Hepatic stellate cell (primary cell): ENCODE measurements at places on chromosomes 7 and 10.

DNA sequence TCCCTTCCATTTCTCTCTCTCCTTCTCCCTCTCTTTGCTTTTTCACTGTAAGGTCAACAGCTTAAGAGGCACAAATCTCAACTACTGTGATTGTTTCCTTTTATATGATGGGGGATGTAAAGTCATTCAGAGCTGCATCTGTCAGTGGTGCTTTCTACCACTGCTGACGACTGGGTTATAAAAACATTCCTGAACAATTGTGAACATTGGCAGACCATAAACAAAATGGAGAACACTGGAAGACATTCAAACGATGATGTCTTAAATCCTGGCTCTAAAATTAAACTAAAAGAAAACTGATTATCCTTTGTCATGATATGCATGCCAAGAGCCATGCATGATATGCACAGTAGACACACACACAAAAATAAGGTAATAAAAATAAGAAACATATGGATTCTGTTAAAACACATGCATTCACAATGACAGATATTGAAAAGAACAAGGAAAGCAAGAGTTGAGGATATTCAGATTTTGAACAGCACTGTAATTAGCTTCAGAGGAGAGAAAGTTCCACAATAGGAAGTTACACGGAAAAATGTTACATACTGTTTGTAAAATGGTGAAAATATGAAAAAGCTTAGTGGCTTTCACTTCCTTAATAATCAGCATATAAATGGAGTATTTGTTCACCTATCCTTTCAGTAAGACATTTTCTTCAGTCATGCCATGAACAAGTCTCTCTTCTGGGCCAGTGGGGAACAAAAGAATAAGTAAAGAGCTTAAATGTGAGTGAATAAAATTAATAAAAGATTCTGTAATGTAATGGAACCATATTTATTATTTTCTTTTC is 89.2 kb downstream of the RNLS start:
- DNase-seq, result peak; percentile 5

DNA sequence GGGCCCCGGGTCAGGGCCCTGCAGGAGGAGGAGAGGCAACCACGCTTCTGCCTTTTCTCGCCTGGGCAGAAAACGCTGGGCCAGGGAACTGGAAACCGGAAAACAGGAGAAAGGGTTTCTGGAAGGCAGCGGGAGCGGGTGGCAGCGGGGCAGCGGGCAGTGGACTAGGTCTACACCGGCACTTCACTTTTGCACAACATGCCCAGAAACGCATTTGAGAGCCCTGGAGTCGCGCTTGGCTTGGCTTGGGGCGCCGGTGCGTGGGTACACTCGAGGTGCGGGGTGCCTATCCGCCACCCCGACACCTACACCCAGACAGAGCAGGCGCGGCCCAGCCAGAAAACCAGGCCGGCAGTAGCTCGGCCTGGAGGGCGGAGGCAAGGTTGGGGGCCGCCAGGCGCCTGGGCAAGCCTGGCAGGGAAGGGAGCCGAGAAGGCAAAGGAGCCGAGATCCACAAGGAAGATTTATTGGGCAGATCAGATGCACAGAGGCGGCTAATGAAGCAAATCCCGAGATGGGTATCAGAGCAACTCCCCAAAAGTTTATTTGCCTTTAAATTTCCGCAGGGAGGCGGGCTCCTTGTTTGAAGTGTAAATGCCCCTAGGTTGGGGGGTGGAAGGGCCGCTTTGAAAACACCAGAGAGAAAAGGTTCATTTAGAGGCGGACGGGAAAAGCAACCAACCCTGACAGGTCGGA is 3.2 kb upstream of the PAX2 start:
- DNase-seq, result peak; percentile 14

GRCh38 chr10:81541517-81541916 is 333.5 kb upstream of the NRG3 start:
- DNase-seq, result no peak

- DNase-seq, result no peak
These were observed 13.6 kb downstream of the PRXL2A start for GRCh38 chr10:80421707-80422536.

DNA sequence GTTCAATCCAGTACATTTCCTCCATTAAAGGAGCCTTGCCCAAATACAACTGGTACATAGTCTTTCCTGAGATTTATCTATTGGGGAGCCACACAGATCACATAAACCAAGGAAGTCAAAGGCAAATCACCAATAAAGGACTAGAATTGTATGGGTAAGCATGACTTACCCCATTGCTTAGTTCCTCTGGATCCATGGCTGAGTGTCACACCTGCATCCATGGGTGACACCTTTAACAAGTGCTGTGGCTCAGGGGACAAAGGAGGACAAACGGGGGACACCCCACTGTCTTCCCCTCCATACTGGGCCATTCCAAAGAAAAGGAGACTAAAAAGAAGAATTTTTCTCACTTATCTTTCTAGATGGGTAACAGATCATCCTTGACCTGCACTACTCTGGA is 30.4 kb downstream of the ZNF92 start:
- DNase-seq, result no peak

- no peak for DNase-seq
These were observed 52.7 kb downstream of the CDK14 start for GRCh38 chr7:90648834-90649233.

DNA sequence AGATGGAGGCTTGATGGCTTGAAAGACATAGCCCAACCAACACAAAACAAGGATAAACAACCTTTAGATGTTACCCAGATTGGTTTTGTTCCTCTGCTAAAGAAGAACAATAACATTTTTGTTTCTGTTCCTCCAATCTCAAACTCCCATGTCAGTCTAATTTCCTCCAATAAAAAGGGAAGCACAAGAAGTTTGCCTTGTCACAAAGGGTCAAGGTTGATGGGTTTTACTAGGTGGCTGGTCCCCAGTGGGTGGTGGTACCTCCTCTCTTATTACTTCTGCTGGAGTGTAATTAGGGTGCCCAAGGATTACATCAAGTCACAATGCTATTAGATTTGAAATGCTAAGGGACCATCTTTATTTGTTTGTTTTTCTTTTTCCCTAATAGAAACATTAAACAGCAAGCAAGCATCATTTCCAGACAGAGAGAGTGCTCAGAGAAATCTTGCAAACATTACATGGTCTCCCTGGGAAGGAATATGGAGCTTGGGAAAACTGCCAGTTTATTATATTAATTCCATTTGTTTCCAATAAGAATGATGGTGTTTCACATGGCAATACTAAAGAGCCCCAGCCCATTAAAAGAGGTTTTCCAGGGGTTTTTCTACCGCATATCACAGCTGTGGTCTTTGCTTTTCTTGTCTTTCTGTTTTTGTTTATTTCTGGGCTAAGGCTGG is 78.3 kb upstream of the AOAH start:
- no peak for DNase-seq

- DNase-seq, result no peak
These were observed 110.1 kb upstream of the POM121L12 start for GRCh38 chr7:52925332-52925731.

GRCh38 chr10:15182540-15183207 is 14.2 kb upstream of the NMT2 start:
- no peak for DNase-seq

DNA sequence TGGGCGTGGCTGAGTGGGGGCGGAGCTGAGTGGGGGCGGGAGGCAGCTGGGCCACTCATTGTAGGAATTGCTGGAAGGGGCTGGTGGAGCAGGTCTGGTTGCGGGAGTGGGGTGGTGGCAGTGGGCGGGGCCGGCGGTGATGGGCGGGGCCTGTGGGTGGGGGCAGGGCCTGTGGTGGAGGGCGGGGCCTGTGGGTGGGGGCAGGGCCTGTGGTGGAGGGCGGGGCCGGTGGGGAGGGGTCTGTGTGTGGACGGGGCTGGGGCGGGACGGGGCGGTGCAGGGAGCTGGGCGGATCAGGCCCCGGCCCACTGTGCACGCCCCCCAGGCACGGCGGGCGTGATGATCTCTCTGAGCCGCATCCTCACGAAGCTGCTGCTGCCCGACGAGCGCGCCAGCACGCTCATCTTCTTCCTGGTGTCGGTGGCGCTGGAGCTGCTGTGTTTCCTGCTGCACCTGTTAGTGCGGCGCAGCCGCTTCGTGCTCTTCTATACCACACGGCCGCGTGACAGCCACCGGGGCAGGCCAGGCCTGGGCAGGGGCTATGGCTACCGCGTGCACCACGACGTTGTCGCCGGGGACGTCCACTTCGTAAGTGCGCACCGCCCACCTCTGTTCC is 14.0 kb downstream of the SLC29A4 start:
- no peak for DNase-seq

- DNase-seq, result no peak
These were observed 87.1 kb downstream of the ADAM22 start for GRCh38 chr7:88020953-88021665.

DNA sequence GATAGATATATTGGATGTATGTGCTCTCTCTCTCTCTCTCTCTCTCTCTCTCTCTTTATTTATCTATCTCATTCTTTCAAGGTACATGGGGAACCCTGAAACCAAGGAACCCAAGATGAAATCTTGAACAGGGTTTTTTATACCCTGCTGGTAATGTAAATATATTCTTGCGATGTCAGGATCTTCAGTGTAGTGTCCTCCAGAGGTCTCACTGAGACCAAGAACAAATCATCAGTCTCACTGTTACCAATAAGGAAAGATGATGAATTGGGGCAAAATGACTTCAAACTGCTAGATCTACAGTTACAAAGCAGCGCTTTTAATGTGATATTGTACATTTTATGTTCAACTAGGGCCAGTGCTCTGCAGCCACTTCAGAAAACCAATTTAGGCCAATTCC is 423.5 kb downstream of the ANKRD7 start:
- DNase-seq, result no peak

DNA sequence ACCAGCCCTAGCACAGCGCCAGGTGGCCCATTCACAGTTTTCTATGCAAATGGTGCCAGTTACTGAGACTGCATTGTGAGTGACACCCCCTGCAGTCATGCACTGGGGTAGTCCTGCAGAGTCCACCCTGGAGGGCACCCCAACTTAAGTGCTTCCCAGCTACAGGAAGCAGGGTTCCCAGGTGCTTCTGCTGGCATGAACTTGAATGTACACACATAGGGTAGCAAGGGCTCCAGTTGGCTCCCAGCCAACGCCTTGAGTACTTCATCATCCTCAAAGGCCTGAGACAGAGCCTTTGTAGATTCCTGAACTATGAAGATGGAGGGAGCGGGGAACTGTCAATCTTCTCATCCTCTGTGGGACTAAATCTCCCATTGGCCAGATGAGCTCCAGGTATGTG is 11.5 kb upstream of the NPFFR1 start:
- DNase-seq, result no peak

GRCh38 chr10:126407831-126408230 is 19.6 kb upstream of the ADAM12 start:
- no peak for DNase-seq

GRCh38 chr10:122135251-122136025 is 135.7 kb upstream of the BTBD16 start:
- no peak for DNase-seq

DNA sequence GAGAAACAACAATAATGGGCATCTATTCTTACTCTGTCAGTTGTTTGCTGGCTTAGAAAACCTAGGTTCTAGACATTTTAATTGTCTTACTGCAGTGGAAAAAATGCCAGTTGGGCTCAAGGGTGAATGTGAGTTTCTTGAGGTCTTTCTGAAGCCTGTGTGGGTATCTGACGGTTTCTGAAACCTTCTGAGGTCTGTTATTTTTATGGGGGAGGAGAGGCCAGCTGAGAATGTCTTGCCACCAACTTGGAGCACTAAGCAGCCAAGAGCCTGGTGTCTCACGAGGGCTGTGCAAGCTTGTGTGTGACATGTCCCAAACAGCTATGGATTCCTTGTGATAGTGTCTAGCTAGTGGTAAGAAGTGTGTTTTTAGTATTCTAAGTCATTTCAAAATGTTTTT is 24.2 kb upstream of the DDC start:
- DNase-seq, result no peak

- peak; percentile 44 for DNase-seq
These were observed 102.8 kb upstream of the ZNF438 start for GRCh38 chr10:31134311-31134952.

- DNase-seq, result no peak
These were observed 298.5 kb downstream of the KLF6 start for GRCh38 chr10:3486346-3487065.

- peak; percentile 63 for DNase-seq
These were observed 16.1 kb downstream of the DRGX start for GRCh38 chr10:49379596-49380410.

DNA sequence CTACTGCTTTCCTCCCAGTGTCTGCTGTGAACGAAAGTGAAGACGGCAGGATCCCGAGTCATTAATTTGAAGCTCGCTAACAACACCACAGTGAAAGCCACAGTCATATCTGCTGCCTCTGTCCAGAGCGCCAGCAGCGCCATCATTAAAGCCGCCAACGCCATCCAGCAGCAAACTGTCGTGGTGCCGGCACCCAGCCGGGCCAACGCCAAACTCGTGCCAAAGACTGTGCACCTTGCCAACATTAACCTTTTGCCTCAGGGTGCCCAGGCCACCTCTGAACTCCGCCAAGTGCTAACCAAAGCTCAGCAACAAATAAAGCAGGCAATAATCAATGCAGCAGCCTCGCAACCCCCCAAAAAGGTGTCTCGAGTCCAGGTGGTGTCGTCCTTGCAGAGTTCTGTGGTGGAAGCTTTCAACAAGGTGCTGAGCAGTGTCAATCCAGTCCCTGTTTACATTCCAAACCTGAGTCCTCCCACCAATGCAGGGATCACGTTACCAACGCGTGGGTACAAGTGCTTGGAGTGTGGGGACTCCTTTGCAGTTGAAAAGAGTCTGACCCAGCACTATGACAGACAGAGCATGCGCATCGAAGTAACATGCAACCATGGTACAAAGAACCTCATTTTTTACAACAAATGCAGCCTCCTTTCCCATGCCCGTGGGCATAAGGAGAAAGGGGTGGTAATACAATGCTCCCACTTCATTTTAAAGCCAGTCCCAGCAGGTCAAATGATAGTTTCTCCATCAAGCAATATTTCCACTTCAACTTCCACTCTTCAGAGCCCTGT is 94.8 kb upstream of the KCNMA1 start:
- DNase-seq, result no peak

DNA sequence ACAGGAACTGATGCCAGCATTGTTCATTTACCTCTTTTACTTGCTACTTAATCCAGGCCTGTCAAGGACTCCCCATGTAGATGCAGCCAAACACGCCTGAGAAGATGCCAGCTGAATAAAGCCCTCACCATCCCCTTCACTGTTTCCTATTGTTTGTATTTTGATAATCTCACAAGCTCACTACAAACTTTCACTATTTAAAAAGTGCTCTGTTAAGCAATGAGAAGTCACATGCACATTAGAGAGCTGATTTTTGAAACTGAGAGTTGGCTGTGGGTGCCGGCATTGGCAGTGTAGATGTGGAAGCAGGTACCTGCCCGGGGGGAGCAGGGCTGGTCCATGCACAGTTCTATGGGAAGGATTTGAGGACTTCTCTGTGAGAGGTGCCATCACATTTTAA is 169.8 kb upstream of the GRB10 start:
- DNase-seq, result no peak

- no peak for DNase-seq
These were observed 271.7 kb downstream of the STK31 start for GRCh38 chr7:23981758-23982157.
